Liver (tissue), 10 donors: ENCODE measurements at places on chromosomes 5 and 9. TPM values are rescaled to one million over a fixed set of nuclear protein-coding genes. Genes with fewer than 3 reads are reported as not detected.

GRCh38 chr9:20591223-20591622 is 31.1 kb downstream of the MLLT3 start:
- no peak overlapping the region for H3K4me3 ChIP-seq
- no peak overlapping the region for H3K27ac ChIP-seq
- no peaks in the 10 kb centered on the region for H3K4me1 ChIP-seq
- H3K36me3 ChIP-seq = no peaks in the 10 kb centered on the region

DNA sequence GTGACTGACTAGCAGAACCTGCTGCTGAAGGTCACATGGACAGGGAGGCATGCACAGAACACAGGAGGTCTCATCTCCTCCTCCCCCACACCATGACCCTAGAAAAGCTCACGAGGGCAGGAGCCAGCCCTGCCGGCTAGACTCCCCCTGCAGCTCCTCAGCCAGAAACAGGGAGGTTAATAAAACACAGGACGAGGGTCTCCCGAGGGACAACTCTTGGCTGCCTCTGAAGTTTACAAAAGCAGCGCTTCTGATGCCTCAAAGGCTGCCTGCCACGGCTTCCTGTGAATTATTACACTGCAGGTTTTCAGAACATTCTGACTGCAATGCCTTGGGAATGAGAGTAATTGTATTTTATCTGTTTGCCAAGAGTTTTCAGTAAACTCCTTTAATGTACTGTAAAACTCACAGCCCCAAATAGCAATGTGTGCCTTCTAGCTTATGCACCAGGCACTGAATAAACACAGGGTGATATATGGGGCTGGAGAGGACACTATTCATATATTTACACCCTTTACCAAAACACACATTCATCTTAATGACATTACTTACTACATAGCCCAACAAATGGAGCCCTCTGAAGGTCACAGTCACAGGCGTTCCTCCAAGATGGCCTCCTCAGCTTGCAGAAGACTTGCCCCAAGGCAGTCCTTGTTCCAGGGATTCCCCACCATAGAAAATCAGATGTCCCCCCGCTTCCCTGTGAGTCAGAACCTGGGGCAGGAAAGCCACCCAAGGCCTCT is 83.7 kb downstream of the C5orf15 start:
- no peak overlapping the region for H3K4me3 ChIP-seq
- H3K4me1 ChIP-seq = no peaks in the 10 kb centered on the region
- H3K36me3 ChIP-seq = no peaks in the 10 kb centered on the region

GRCh38 chr9:112894699-112895098 is 4.0 kb upstream of the SLC46A2 start:
- H3K4me3 ChIP-seq = no peak overlapping the region
- no peak for DNase-seq
- no peaks in the 10 kb centered on the region for H3K27me3 ChIP-seq
- H3K27ac ChIP-seq = no peak overlapping the region

GRCh38 chr5:143200781-143201398 is 202.6 kb downstream of the NR3C1 start:
- H3K36me3 ChIP-seq = no peaks in the 10 kb centered on the region
- H3K27me3 ChIP-seq = no peaks in the 10 kb centered on the region
- no peak overlapping the region for H3K27ac ChIP-seq
- no peak for DNase-seq
- H3K4me3 ChIP-seq = no peak overlapping the region

Gene TRPM3
- total RNA-seq = 0.89 TPM

Gene TNC
- 6.3 TPM for total RNA-seq

DNA sequence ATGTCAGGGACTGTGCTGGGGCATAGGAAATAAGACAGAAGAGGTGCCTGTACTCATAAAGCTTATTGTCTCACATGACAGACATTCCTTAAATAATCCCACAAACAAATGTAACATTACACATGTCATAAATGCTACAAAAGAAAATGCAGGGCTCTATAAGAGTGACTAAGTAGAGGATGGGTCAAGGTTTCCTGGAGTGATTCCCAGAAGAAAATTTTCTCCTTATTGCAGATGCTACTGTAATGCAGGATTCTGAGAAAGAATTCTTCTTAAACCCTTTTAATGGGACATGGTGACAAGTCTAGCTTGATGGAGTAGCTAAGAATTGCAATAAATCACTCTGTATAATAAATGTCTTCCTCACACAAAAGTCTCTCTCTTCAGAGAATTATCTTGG is 55.7 kb downstream of the SH3TC2 start:
- no peak overlapping the region for H3K27ac ChIP-seq
- H3K4me1 ChIP-seq = no peaks in the 10 kb centered on the region
- no peak overlapping the region for H3K4me3 ChIP-seq
- H3K36me3 ChIP-seq = no peaks in the 10 kb centered on the region
- no peak for DNase-seq

- H3K4me3 ChIP-seq = no peak overlapping the region
- H3K27me3 ChIP-seq = no peaks in the 10 kb centered on the region
- no peak for DNase-seq
- no peaks in the 10 kb centered on the region for H3K36me3 ChIP-seq
- H3K4me1 ChIP-seq = no peaks in the 10 kb centered on the region
- H3K27ac ChIP-seq = no peak overlapping the region
Observed at GRCh38 chr9:118088090-118088489, 383.9 kb downstream of the TLR4 start.

DNA sequence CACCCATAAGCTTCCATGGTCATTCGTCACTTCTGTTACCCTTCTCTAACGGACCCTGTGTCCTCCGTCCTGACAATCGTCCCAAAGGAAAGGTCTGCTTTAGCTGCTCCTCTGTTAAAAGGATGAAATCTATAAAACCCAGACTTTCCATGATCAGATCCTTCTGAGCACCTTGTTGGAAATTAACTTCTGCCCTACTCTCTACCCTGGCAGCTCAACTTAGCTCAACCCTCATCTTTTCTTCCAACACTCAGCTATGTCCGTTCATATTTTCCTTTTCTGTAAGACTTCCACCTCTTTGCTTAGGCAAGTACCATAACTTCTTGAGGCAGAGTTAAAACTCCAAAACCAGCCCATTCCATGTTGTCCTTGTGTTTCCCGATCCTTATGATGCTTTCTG is 205.4 kb downstream of the SPATA31A6 start:
- peaks cover 10% of the 10 kb centered on the region for H3K27me3 ChIP-seq
- H3K4me3 ChIP-seq = no peak overlapping the region
- no peaks in the 10 kb centered on the region for H3K4me1 ChIP-seq
- H3K27ac ChIP-seq = no peak overlapping the region
- DNase-seq = no peak

- no peaks in the 10 kb centered on the region for H3K27me3 ChIP-seq
- no peak overlapping the region for H3K4me3 ChIP-seq
- H3K27ac ChIP-seq = no peak overlapping the region
Observed at GRCh38 chr9:100455470-100455869, 17.5 kb upstream of the TMEFF1 start.

GRCh38 chr9:134484479-134484878 is 157.1 kb upstream of the COL5A1 start:
- no peak for DNase-seq
- H3K4me1 ChIP-seq = no peaks in the 10 kb centered on the region
- H3K27ac ChIP-seq = no peak overlapping the region
- no peak overlapping the region for H3K4me3 ChIP-seq

Gene CMBL
- total RNA-seq = 33.7 TPM

- no peak overlapping the region for H3K27ac ChIP-seq
- no peaks in the 10 kb centered on the region for H3K4me1 ChIP-seq
- no peak for DNase-seq
- H3K27me3 ChIP-seq = no peaks in the 10 kb centered on the region
- H3K4me3 ChIP-seq = no peak overlapping the region
Observed at GRCh38 chr9:135581636-135582426, 20.3 kb downstream of the PAEP start.

- H3K27me3 ChIP-seq = no peaks in the 10 kb centered on the region
- H3K36me3 ChIP-seq = no peaks in the 10 kb centered on the region
- DNase-seq = no peak
Observed at GRCh38 chr5:141675672-141676071, 6.4 kb downstream of the ARAP3 start.

DNA sequence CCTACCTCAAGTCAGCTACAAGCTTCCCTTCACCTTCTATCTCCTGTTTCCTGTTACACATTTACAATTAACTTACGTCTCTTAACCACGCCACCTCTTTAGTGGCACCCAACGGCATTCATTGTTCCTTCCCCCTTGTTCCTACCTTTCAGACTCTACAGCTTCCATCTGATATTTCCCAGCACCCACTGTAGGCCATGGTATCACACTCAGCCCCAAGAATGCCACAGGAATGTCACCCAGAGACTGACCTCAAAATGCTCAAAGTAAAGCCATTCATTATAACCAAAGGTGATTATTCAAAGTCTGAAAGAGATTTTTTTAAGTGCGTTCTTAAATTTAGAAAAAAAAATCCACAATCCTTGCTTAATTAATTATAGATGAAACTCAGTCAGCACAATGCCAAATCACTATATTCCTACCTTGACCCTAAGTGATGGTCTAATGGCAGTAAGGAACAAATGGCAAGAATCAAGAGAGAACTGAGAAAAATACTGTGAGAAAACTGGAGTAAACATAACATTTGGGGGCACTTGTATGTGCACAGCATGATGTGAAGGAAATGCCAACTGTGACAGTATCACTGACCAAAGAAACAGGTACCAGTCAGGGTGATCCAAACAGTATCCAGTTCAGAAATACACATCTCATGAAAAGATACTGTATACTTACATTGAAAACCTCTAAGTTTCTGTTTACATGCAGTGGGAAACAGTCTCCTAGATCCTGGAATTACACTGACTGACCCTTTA is 52.1 kb downstream of the CTNND2 start:
- no peaks in the 10 kb centered on the region for H3K36me3 ChIP-seq
- H3K4me1 ChIP-seq = no peaks in the 10 kb centered on the region
- H3K27ac ChIP-seq = no peak overlapping the region
- no peaks in the 10 kb centered on the region for H3K27me3 ChIP-seq
- no peak overlapping the region for H3K4me3 ChIP-seq

Gene PCDHAC1
- 0.25 TPM for total RNA-seq

DNA sequence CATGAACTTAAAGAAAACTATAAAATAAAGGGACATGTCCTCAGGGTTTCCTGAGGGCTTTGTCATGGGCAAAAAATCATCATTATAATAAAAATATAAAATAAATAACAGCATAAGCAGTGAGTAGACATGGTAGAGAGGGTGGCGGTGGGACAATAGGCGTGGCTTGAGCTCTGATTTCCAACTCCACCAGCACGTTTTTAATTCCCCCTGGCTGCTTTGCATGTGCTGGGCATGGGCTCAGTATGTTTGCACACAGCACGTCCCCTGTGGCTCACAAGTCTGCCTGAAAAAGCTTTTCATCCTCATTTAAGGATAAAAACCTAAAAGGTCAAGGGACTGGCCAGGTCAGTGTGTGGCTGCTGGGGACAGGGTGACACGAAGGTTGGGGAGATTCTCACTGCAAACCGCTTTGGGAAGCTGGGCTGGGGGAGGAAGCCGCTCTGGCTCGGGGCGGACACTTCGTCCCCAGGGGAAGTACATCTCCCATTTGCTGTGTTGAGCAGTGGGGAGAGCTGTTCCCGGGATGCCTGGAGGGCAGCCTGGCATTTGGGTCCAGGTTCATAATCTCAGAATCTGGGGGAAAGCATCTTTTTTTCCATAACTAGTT is 32.6 kb downstream of the NKX2-5 start:
- no peaks in the 10 kb centered on the region for H3K36me3 ChIP-seq
- H3K27ac ChIP-seq = no peak overlapping the region
- no peaks in the 10 kb centered on the region for H3K27me3 ChIP-seq
- no peak overlapping the region for H3K4me3 ChIP-seq

DNA sequence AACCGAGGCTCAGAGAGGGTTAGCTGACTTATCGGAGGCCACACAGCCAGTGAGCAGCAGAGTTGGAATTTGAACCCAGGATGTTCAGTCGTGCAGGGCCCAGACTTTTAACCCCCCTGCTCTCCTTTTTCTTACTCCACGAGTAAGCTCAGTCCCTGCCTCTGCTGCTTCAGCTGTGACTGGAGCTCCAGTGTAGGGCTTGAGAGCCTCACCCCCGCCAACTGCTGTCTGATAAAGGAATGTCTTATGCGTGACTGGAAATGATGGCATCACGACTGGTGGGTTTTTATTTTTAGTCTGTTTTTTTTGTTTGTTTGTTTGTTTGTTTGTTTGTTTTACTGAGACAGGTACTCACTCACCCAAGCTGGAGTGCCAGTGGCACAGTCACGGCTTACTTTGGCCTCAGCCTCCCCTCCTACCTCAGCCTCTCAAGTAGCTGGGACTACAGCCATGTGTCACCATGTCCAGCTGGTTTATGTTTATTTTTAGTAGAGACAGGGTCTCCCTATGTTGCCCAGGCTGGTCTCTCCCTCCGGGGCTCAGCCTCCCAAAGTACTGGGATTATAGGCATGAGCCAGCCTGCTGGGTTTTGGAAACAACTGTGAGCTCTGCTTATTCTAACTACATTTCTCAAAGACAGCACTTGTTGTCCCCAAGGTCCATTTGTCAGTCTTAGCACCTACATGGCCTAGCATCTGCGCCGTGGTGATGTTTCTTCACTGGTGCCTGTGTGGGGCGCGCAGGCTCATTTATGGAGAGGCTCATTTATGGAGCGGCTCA is 52.5 kb upstream of the NCS1 start:
- no peak overlapping the region for H3K4me3 ChIP-seq
- no peaks in the 10 kb centered on the region for H3K4me1 ChIP-seq
- H3K36me3 ChIP-seq = peaks cover 35% of the 10 kb centered on the region
- H3K27me3 ChIP-seq = no peaks in the 10 kb centered on the region
- H3K27ac ChIP-seq = no peak overlapping the region

GRCh38 chr5:14432931-14433589 is 148.5 kb upstream of the OTULINL start:
- H3K4me3 ChIP-seq = no peak overlapping the region
- peaks cover 8% of the 10 kb centered on the region for H3K36me3 ChIP-seq
- DNase-seq = no peak
- no peak overlapping the region for H3K27ac ChIP-seq
- H3K4me1 ChIP-seq = no peaks in the 10 kb centered on the region

- no peak for DNase-seq
- no peaks in the 10 kb centered on the region for H3K27me3 ChIP-seq
- H3K4me3 ChIP-seq = no peak overlapping the region
- no peaks in the 10 kb centered on the region for H3K36me3 ChIP-seq
- H3K27ac ChIP-seq = no peak overlapping the region
- H3K4me1 ChIP-seq = no peaks in the 10 kb centered on the region
Observed at GRCh38 chr9:22990349-22990748, 543.7 kb downstream of the DMRTA1 start.

Gene C8G
- 25.1 TPM for total RNA-seq
